HFFc6 (cell line): ENCODE measurements at places on chromosomes 1 and 21. TPM values are rescaled to one million over a fixed set of nuclear protein-coding genes. Genes with fewer than 3 reads are reported as not detected.

BCL2L15 gene
- total RNA-seq, result 0.41 TPM in 1 of 3 replicates, not detected in the others

DNA sequence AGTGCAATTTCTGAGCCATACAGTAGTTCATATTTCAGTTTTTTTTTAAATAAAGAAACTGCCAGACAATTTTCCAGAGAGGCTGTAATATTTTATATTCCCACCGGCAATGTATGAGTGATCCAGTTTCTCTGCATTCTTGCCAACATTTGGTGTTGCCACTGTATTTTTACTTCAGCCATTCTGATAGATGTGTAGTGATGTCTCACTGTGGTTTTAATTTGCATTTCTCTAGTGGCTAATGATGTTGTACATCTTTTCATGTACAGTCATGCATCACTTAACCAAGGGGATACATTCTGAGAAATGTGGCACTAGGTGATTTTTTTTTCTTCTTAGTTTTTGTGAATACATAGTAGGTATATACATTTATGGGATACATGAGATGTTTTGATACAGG, 99.6 kb downstream of the CENPF start:
- DNase-seq, result no peak

GRCh38 chr1:156368157-156368658, 803 bp upstream of the RHBG start:
- DNase-seq, result peak; percentile 12

- DNase-seq, result no peak
Measured at GRCh38 chr1:114355240-114355639, 155.8 kb downstream of the TRIM33 start.

MAN1C1 gene
- total RNA-seq, result 0.05 to 0.14 TPM (median 0.06 TPM) in 3 replicates

ERICH3 gene
- not detected in 3 replicates for total RNA-seq

DNA sequence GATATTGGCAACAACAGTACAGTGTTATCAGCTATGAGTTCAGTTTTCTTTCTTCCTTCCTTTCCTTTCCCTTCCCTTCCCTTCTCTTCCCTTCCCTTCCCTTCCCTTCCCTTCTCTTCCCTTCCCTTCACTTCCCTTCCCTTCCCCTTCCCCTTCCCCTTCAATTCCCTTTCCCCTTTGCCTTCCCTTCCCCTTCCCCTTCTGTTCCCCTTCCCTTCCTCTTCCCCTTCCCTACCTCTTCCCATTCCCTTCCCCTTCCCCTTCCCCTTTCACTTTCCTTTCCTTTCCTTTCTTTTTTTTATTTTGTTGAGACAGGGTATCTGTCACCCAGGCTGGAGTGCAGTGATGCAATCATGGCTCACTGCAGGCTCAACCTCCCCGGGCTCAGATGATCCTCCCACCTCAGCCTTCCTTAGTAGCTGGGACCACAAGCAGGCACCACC, 72.3 kb upstream of the CAPZB start:
- peak; percentile 8 for DNase-seq

- no peak for DNase-seq
Measured at GRCh38 chr1:85756864-85757263, 48.6 kb upstream of the ZNHIT6 start.

DNA sequence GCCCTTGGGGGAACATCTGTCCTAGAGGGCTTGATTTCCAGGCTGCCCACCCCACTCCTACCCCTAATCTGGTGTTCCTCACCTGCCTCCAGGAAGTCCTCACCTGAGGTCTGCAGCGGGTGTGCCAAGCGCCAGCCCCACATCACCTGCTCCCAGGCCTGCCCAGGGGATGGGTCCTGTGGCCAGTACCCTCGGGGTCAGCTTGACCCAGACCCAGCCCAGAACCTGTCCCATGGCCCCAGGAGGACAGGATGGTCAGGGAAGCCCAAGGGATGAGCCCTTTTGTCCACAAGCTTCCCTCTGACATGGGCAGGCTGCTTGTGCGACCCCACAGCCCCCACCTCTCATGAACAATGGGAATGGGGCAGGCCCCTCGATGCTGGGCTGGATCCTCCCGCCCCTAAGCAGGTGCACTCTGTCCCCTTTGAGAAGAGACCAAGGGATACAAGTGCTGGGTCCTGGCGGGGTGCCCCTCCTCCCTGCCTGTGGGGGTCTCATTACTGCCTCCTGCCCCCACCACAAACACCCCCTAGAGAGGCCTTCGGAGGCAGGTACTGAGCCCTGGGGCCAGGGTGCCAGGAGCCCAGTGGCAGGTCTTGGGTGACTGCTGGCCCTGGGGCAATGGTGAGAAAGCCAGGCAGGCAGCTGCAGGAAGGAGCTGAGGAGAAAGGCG, 3.2 kb downstream of the MIB2 start:
- no peak for DNase-seq

DNA sequence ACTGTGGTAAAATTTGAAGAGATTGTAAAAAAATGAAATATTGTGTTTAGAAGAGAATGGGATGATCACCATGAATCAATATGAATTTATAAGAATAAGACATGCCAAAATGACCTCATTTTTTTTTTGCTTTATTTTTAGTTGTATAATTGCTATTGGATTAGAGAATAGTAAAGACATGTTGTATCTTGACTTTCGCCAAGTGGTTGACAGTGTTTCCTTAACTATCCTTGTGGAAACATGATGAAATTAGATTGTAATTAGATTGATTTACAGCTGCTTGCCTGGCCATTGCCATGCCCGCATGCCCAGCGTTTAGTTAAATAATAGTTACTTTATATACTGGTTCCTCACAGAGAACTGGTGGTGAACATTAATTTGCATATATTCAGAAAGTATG, 154.9 kb downstream of the MAGI3 start:
- no peak for DNase-seq

DNA sequence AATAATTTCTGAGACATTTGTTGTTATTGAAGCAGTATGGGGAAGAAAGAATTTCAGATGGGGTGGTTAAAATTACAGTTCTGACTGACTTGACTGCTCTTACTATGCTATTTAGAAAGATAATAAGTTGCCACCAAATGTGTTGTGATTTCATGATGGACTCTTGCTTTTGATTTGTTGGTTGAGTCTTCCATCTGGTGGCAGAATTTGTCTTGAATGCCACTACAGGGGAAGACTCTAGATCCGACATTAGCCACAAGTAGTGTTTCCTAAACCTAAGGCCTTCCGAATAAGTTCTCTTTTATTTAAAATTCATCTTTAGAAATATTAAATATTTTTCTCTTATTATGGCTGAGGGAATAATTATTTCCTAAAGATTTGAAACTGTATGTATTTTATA, 190.9 kb upstream of the ADGRL4 start:
- DNase-seq, result peak; percentile 2

DNA sequence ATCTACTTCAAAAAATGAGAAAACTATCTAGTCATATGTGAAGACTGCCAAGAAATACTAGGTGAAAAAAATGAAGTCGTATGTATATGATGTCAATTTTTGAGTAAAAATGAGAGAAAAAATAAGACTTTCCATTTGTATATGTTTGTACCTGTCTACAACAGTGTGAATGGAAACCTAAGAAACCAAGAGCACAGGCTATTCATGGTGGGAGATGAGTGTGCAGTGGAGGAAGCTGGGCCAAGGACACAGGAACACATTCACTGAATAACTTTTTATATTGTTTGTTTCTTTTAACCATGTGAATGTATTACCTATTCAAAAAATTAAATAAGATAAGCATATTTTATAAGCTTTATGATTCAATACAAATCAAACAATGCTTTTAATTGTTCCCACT, 67.0 kb downstream of the ERO1B start:
- no peak for DNase-seq

GRCh38 chr1:152412756-152413155, 1.3 kb downstream of the CRNN start:
- DNase-seq, result no peak

FMO1 gene
- not detected in 3 replicates for total RNA-seq

GRCh38 chr21:46325073-46325912, 1.3 kb downstream of the PCNT start:
- peak; percentile 41 for DNase-seq

LRRC38 gene
- total RNA-seq, result not detected in 3 replicates

DNA sequence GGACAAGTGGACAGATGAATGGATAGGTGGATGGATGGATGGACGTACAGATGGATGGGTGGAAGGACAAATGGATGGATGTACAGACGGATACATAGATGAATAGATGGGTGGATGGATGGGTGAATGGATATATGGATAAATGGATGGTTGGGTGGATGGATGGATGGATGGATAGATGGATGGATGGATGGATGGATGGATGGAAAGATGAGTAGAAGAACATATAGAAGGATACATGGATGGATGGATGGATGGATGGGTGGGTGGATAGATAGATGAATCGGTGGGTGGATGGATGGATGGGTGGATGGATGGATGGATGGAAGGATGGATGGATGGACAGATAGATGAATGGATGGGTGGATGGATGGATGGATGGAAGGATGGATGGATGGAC, 274.3 kb downstream of the KAZN start:
- no peak for DNase-seq

DNA sequence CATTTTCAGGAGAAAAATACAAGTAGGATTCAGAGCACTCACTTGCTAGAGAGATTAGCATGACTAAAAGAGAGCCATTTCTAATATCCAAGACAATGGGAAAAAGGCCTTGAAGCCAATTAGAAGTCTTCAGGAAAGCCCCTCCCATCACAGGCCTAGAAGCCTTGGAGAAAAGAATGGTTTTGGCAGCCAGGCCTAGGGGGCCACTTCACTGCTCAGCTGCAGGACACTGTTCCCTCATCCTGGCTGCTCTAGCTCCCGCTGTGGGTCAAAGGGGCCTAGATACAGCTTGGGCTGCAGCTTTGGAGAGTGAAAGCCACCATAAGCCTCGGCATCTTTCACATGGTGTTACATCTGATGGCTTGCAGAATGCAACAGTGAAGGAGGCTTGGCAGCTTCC, 62.8 kb downstream of the RGS4 start:
- no peak for DNase-seq

GRCh38 chr1:181479137-181479745, 4.1 kb upstream of the CACNA1E start:
- DNase-seq, result peak; percentile 55

GRCh38 chr1:83742446-83742845, 256.5 kb downstream of the TTLL7 start:
- no peak for DNase-seq

GRCh38 chr1:98028800-98029199, 108.0 kb upstream of the DPYD start:
- no peak for DNase-seq

DNA sequence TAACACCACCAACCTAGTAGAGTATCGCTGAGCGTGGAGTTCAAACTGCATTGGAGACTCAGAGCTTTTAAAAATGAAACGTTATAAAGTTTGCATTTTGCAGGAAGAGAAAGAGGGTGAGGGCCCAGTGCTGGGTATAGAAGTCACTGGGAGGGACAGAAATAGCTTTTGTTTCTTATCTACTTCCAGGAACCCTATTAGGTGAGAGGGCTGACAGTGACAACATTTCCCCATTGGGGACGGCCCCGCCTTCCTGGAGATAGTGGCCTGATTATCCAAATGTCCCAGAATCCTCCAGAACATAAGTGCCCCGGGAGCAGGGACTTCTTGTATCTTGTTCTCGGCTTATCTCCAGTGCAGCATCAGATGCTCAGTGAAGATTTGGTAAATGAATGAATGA, 574.9 kb downstream of the PTPRU start:
- DNase-seq, result no peak

DNA sequence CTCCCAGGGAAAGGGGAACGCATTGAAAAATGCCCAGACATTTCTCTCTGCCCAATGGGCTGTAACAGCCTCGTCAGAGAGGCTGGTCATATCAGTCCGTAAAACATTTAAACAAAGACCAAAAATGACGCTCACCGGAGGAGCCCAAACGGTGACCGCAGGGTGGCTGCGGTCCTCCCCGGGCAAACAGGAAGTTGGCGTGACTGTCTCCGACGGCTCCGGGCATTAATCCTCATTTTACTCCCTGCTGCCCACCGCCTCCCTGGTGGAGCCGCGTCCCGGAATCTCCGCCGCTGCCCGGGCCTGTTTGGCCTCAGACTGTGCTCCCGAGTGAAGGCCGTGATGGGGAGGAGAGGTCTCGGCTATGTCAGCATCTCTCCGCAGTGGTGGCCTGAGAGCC, 9.9 kb downstream of the PRDM16 start:
- no peak for DNase-seq

DNA sequence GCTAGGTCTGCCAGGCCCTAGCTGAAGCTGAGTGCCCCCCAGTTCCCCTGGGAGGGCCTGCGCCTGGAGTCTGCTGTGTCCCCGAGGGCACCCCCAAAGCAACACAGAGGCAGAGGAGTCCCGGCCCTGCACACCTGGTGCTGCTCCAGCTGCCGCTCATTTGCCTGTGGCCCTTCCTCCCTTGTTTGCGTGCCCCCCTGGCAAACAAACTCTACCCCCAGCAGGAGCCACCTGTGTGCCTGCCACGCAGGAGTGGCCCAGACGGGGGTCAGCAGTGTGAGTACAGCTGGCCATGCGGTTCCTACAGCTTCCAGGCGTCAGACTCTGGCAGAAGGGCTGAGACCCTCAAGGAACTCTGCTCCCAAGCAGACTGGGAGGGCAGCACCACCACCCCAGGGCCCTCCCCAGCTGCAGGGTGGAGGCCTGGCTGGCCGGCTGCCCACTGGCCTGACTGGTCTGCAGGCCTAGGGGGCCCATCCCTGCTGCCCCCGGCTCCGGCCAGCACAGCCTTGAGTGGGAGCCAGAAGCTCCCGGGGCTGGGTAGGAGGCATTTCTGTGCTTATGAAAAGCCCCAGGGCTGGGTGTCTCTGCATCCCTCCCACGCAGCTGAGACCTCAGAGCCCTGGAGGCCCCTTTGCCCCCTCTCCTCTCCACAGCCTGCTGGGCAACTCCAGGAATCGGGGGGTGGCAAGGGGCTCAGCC, 563 bp upstream of the TAS1R3 start:
- no peak for DNase-seq

TTLL10 gene
- not detected in 3 replicates for total RNA-seq

- no peak for DNase-seq
Measured at GRCh38 chr1:159898527-159898926, 1.4 kb downstream of the CFAP45 start.

CELSR2 gene
- 0.97 to 1.7 TPM (median 1.4 TPM) in 3 replicates for total RNA-seq

NECTIN4 gene
- 0.09 to 0.14 TPM in 2 of 3 replicates, not detected in the other for total RNA-seq

GRCh38 chr1:9306006-9306405, 13.3 kb downstream of the SPSB1 start:
- no peak for DNase-seq

GSTM1 gene
- 15.0 to 43.4 TPM (median 16.9 TPM) in 3 replicates for total RNA-seq

GCSAML gene
- not detected in 2 replicates for total RNA-seq
